ENCODE measurements at places on chromosomes 3 and 15.

DNA sequence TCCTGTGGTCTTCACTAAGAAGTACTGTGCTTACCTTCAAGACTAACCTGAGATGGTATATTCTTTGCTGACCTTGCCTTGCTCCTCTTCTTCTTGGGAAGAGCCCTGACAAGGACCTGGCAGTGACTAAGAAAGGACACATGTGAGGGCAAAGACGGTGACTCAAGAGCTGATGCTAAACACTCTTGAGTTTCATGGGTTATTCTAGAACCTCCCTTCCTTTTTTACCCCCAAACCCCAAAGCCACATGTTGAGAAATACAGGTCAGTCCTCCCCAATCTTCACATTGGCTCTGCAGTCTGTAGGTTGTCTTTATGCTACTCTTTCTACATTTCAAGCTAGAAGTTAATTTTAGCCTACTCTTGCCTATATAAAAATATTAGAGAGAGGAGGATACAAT, 200.6 kb downstream of the SEMA6D start:
- DNase-seq = no peak

GRCh38 chr3:187713504-187713903, 11.1 kb upstream of the RTP2 start:
- no peak for DNase-seq

GRCh38 chr3:62832553-62832952, 42.7 kb downstream of the CADPS start:
- DNase-seq = no peak

DNA sequence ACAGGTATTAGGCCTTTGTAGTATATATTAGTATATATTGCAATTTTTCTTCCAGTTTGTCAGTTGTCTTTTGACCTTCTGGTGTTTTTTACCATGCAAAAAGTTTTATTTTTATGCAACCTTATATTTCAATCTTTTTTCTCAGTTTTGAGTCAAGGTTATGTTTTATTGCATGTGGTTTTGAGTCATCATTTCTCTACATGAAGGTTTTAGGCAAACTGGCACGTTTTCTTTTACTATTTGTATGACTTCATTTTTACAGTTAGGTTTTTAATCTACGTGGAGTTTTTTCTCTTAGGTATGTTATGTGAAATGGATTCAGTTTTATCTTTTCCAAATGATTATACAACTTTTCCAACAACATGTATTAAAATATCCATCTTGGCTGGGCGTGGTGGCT, 36.8 kb upstream of the TCAIM start:
- DNase-seq = no peak

- no peak for DNase-seq
Measured at GRCh38 chr3:121155028-121155427, 247.0 kb downstream of the STXBP5L start.

DNA sequence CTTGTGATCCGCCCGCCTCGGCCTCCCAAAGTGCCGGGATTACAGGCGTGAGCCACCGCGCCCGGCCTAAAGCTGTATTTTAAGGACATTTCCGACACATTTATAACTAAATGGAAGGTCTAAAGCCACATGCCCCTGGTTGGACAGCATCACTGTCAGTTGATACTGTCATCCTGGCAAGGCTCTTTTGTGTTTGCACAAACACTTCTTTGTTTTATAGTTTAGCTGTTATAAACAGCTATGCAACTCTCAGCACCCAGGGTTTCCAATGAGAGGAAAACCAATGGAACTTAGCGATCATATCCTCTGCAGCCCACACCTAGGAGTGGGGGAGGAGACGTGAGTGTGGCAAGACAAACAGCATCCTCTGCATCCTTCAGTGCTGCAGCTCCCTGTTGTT, 19.7 kb downstream of the NIPA1 start:
- peak; percentile 82 for DNase-seq

DNA sequence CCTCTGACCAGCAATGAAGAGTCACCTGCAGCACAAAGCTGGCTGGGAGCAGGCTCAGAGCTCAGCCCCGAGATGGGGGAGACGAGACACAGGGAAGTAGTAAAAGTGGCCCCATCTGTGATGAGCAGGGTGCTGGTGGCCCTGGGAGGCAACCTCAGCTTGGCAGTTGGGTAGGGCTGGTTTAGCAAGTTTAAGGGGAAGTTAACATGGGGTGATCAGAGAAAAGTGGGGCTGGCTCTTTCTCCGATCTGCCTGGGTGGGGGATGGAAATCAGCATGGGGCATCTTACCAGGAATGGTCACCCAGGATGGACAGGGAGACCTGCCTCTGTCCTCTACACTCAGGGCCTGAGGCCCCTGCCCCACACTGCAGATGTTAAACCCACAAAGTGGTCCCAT, 29.9 kb upstream of the SFMBT1 start:
- no peak for DNase-seq

DNA sequence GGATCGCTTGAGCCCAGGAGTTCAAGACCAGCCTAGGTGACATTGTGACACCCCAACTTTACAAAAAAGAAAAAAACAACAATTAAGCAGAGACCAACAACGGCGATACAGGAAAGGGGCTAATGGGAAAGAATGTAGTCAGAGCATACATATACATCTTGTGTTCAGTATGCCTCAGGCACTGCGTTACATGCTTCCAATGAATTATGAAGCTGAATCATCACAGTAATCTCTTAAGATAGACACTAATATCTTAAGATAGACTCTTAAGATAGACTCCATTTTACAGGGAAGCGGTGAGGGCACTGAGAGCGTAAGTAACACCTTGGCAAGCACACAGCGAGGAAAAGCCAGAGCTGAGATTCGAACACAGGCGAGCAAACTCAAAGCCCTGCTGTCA, 6.1 kb upstream of the LDHAL6B start:
- DNase-seq = no peak

DNA sequence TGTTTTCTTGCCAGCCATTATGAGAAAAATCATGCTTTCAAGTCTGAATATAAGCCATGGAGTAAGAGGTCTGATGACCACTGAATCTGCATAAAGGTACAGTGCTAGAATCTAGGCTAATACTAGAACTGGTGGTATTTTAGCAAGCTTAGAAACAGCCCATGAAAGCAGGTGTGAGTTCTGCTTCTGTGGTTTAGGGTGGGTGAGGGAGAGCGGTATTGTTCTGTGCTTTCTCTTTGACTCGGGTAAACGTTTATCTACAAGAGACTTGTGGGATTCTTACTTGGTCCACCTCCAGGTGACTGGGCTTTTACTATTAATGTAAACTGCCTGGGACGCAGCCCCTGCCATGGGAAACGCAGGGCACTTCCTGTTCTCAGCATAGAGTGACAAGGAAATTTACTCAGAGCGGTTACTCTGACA, 55.2 kb downstream of the PGPEP1L start:
- DNase-seq = no peak

GRCh38 chr3:64133987-64134386, 91.3 kb downstream of the PRICKLE2 start:
- DNase-seq = no peak

GRCh38 chr3:101868534-101869464, 19.5 kb downstream of the NFKBIZ start:
- no peak for DNase-seq

- DNase-seq = peak; percentile 42
Measured at GRCh38 chr3:13011573-13012220, 61.5 kb downstream of the IQSEC1 start.

- no peak for DNase-seq
Measured at GRCh38 chr3:4680227-4680691, 187.1 kb downstream of the ITPR1 start.

GRCh38 chr3:10249833-10250232, 1.6 kb downstream of the TATDN2 start:
- no peak for DNase-seq
